ENCODE measurements at places on chromosomes 6 and 20.

GRCh38 chr20:53918949-53919361, 151.4 kb downstream of the BCAS1 start:
- no peak for DNase-seq

DNA sequence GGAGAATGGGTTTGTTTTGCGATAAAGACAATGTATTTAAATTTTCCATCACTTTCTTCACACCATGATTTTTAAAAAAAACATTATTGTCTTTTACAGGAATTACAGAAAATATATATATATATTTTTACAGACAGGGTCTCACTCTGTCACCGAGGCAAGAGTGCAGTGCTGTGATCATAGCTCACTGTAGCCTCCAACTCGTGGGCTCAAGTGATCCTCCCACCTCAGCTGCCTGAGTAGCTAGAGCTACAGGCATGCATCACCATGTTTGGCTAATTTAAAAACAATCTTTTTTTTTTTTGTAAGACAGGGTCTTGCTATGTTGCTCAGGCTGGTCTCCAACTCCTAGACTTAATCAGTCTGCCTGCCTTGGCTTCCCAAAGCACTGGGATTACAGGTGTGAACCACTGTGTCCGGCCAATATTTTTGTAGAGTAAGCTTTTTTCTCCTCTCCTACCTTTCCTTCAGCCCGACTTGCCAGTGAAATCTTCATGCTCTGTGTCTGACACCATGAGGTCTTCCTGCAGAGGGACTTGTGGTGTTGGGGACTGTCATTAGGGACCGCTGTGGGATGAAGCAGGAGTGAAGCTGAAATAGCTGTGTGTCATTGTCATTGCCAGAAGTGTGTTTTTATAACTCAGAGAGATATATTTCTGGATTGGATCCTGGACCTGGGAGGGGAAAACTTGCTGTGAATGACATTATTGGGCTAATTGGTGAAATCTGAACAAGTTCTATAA, 13.2 kb downstream of the DSP start:
- DNase-seq = no peak

DNA sequence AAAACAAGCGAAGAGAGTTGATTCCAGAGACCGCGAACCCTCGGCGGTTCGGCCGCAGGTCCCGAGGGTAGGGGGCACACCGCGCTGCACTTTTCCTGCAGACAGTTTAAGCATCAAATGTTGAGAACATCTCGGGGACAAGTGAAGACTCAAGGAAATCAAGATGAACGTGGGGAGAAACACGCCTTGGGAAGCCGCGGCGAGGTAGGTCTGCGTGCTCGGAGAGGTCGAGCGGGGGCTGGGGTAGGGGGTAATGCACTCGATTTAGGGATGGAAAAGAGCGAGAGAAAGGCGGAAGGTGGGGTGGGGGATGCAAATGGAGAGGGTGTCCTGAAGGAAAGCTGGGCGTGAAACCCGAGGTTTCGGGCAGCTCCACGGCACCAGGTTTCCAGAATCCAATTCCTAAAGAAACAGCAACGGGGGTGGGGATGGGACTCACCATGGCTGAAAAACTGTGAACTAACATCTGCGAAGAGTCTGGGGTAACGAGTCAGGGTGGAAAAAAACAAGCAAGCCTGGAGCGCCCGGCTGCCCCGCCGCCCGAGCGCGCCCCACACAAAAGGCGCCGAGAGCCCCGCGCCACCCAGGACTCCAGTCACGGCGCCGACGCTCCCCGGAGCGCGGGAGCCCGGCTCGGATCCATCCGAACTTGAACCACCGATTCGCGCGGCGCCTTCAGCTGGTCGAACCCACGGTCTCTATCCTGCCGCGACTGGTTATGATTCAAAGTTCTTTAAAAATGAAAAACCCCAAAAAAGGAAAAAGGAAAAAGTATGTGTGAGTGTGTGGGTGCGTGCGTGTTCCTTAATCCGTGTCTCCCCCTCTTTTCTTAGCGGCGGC, 3.5 kb downstream of the TFAP2A start:
- DNase-seq = no peak

DNA sequence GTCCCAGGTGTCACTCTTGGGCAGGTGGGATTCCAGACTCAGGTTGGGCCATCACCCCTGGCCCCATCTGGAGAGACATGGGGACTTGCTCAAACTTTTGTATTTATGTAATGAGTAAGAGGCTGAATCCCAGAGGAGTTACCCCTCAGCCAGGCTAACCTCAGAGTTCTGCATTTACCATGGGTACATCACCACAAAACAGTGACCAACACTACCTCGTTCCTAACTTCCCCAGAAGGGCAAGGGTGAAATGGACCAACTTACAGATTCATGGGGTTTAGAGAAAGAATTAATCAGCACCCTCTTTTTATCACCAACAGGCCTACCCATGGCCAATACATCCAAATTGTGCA, 259.9 kb upstream of the MARCKS start:
- no peak for DNase-seq

DNA sequence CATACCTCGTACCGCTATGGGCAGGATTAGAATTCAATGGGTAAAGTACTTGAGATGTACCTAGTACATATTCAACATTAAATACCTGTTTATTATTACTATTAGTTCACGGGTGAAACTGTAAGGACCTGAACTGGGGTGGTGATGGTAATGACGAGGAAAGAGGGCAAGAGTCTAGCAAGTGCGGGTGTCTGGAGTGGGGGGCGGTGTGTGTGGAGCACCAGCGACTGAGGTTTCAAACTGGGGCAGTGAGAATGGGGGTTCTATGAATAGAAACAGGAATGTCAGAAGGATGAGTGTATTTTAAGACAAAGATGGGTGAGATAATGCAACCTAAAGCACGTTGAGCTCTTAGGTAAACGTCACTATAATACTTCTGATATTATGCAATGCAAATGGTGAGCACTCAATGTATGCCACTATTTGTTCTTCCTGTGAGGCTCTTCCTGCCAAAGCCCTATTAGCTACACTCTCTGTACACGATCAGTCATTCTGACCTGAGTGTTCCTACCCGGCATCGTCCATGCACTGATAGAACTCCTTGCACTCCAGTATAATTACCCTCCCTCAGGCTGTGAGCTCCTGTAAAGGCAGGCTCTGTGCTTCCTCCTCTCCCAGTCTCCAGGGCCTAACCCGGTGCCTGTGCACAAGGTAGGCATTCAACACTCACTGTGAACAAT, 55.0 kb downstream of the ALDH5A1 start:
- DNase-seq = no peak

- DNase-seq = no peak
Measured at GRCh38 chr20:34773726-34774125, 51.7 kb downstream of the NCOA6 start.

GRCh38 chr6:156848533-156848932, 71.4 kb downstream of the ARID1B start:
- DNase-seq = no peak

DNA sequence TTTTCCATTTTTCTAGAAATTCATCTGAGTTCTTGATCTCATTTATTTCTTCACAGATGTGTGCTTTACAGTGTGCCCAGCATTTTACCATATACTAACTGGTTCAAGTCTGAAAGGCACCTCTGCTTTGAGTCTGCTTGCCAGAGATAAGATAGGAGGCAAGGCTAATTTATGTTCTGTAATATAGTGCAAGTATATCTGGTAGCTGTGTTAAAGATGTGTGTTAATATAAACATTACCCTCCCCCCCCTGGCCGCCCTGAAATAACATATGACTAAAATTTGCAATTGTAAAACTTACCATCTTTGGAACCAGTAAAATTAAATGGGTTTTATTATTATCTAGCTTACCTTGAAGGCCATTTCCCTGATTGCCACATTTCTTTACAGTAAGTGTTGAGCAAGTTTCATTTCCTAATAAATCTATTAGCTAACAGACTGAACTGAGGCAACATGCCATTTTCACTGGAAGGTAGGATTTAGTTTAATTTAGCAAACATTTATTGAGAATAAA, 2.7 kb downstream of the FBXO9 start:
- no peak for DNase-seq

DNA sequence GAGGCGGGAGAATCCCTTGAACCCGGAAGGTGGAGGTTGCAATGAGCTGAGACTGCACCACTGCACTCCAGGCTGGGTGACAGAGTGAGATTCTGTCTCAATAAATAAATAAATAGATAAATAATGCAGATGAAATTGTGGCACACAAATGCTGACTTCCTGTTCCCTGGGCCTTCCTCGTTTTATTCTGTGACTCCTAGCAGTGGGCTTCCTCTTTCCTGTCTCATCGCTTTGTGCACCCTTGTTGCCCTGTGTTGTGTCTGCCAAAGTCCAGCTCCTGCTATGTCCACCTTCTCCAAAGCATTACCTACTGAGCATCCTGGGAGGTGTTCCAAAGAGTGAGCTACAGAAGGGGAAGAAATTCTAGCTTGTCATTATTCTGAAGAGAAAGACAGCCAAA, 100.2 kb upstream of the TIAM2 start:
- DNase-seq = no peak

DNA sequence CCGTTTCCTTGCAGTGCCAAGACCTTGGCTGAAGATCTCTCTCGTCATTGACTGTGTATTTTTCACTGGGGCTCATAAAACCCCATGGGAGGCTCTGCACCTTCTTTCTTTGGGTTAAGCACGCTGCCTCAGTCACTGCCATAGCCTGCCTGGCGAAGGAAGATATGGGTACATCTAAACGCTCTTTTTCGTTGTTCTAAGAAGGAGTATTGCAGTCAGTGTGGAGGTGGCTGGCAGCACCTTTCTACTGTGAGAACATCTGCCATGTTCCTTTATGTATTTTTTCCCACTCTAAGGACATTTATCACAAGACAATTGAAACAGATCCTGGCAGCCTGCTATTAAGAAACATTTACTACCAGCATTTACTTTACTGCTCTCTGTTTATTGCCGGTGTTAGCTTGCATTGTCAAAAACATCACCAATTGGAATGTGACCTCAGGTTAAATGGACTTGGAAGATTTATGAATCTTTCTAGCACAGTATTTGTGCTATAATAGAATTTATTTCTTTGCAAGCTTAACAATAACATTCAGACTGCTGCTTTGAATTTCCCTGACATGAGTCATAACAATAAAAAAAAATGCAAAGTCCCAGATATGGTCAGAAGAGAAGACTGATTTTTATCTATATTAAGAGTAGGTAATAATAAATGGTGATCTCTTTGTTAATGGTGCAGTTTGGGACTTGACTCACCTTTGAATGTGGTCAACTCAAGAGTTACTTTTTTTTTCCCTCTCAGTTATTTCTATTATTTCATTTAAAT, 62.2 kb upstream of the CLDN20 start:
- DNase-seq = peak; percentile 41

GRCh38 chr6:10248378-10248843, 166.5 kb downstream of the TFAP2A start:
- no peak for DNase-seq

DNA sequence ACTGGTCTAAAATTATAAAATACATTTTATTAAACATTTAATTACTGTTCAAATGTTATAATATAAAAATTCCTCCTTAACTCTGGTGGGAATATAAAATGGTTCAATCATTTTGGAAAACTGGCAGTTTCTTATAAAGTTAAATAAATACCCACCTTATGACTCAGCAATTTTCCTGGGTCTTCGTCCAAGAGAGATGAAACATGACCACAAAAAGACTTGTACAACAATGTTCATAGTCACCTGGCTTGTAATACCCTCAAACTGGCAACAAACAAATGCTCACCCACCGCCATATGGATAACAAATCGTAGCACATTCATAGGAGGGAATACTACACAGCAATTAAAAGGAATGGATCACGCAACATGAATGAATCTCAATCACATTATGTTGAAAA, 66.0 kb upstream of the RIN2 start:
- no peak for DNase-seq

DNA sequence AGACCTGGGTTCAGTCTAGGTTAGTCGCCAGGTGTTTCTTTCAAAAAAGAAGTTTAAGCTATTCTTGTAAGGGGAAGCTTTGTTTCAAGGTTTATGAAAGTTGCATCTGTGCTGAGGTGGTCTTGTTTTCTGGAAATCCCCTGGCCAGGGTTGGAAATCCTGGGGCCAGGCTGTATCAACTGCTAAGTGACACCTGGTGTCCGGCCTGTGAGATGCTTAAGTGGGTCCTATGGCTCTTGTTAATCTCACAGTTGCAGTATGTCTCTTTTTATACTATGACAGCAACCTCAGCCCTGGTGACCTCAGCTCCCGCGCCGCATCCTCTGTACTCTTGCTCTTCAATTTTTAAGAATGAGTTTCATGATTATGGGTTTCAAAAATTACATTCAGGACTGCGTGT, 72.0 kb downstream of the CHMP4B start:
- DNase-seq = no peak

Measured in AG08396 (cell line).